Stimulated activated CD4-positive, alpha-beta T cell treated with anti-CD3 and anti-CD28 coated beads, Interleukin-15, amount 100 ng/mL, for 1 hour (primary cell): ENCODE measurements at places on chromosomes 6 and 20.

DNA sequence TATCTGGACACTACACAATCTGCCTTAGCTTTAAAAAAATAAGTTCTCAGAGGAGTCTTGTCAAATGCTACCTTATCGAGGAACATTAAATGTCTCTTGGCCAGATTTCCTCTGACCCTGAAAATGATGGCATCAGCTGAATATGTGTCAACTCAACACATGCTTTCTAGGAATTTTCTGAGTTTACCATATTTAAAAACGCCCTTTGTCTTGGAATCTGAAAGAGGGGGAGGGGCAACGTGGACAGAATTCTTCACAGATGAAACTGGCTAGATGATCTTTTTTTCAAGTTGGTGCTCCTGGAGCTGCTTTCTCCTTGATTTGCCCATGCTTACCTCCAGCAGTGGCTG, 5.1 kb downstream of the SOX4 start:
- no peak for DNase-seq

- DNase-seq = no peak
Measured at GRCh38 chr6:4853349-4853748, 77.1 kb downstream of the CDYL start.

- DNase-seq = no peak
Measured at GRCh38 chr6:83976037-83976755, 57.4 kb upstream of the MRAP2 start.

DNA sequence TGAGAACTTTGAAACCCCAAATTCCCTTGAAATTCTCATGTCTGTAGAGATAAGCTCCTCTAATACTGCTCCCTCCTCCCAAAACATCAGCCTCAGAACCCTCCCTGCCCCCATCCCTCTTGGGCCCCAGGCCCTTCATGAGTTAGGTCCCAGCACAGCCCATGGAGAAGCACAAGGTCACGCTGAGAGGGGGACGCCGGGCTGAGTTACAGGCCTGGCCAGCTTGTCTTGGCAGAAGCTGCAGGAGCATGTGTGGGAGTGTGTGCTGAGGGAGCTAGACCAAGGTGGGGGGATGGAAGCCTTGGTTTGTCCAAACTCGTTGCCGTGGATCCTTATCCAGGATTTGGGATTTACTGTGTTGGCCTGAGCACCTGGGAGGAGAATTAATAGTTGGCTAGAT, 8.5 kb upstream of the PTCRA start:
- no peak for DNase-seq

DNA sequence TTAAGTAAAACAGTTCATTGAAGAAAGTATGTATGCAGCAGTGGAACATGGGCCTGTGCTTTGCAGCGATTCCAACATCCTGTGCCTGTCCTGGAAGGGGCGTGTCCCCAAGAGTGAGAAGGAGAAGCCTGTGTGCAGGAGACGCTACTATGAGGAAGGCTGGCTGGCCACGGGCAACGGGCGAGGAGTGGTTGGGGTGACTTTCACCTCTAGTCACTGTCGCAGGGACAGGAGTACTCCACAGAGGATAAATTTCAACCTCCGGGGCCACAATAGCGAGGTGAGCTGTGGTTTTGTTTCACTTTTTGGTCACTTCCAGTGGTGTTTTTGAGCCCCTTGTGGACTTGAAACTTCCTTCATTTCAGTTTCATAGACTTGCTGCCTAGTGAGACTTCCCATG, 1.7 kb downstream of the TULP4 start:
- no peak for DNase-seq

DNA sequence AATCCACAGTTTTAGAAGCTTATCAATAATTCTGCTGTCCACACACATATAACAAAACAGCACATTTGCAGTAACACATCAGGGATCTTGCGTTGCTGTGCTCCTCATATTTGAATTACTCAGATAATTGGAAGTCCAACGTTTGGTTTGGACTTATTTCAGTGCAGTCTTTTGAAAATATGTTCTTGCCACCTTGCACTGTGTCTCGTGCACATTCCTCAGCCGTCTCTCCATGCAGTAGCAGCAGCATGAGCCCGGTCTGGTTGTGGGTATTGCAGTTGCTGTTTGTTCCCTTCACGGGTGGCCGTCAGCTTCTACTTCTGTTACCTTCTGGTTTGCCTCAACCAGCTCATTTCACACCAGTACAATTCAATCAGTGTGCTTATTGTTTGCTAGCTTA, 215.5 kb downstream of the SLC24A3 start:
- DNase-seq = no peak

DNA sequence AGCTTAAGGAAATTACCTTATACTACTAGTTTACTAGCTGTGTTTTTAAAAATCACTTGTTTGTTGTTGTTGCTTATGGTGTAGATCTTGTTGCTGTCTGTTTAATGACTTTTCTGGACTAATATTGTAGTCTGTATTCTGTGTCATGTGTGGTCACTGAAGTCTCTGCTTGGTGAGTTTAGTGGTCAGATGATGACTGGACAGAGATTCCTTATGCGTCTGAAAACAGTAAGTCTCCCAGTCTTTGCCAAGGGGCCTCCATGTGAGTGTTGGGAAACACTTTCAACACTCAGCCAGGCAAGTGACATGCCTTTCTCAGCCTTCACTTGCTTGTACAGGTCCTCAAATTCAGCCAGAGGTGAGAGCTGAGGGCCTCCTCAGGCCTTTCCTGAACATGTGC, 256.9 kb upstream of the RNF24 start:
- DNase-seq = no peak

- no peak for DNase-seq
Measured at GRCh38 chr6:80005406-80005805, 957 bp downstream of the TTK start.

GRCh38 chr6:112383191-112383590, 36.1 kb downstream of the RFPL4B start:
- DNase-seq = no peak

GRCh38 chr6:166776571-166776970, 149.5 kb upstream of the RPS6KA2 start:
- no peak for DNase-seq

GRCh38 chr6:79225717-79226599, 8.5 kb downstream of the HMGN3 start:
- no peak for DNase-seq

GRCh38 chr6:17923401-17923863, 64.0 kb downstream of the KIF13A start:
- no peak for DNase-seq

GRCh38 chr6:71198908-71199307, 89.7 kb upstream of the OGFRL1 start:
- no peak for DNase-seq

- DNase-seq = no peak
Measured at GRCh38 chr6:57305107-57305506, 12.3 kb upstream of the PRIM2 start.

- DNase-seq = no peak
Measured at GRCh38 chr6:112041535-112041934, 12.4 kb upstream of the CCN6 start.

DNA sequence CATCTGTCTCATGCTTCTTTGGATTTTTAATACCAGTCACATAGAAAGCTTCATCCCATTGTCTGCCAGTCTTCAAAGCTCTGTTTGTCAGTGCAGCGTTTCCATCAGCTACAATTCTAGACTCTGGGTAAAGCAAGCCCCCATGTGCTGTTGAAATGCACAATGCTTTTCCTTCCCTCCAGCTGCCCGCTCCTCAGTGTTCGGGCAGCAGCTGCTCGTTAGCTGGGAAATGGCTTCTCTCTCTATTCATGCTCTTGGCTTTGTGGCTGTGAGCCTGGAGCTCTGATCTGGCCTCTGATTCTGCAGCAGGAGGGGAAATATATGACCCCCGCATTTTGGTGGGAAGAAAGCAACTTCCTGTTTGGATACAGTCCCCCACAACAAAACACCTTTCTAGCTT, 213.0 kb upstream of the CDYL start:
- DNase-seq = no peak

DNA sequence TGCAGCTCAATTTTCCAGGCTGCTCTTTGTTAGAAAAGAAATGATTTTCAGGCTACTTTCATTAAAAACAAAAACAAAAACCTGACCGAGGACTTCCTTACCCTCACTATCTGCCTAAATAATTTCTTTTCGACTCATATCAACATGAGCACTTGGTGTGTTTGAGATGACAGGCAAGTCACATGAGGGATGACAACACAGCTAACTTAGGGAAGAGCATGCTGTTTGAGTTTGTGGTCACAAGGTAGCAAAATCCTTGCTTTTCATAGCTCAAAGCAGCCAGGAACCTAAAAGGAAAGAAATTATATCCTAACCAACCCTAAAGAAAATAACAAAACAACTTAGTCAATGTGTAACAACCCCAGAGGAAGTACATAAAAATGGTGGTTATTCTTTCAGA, 459.5 kb downstream of the KIF16B start:
- DNase-seq = no peak

DNA sequence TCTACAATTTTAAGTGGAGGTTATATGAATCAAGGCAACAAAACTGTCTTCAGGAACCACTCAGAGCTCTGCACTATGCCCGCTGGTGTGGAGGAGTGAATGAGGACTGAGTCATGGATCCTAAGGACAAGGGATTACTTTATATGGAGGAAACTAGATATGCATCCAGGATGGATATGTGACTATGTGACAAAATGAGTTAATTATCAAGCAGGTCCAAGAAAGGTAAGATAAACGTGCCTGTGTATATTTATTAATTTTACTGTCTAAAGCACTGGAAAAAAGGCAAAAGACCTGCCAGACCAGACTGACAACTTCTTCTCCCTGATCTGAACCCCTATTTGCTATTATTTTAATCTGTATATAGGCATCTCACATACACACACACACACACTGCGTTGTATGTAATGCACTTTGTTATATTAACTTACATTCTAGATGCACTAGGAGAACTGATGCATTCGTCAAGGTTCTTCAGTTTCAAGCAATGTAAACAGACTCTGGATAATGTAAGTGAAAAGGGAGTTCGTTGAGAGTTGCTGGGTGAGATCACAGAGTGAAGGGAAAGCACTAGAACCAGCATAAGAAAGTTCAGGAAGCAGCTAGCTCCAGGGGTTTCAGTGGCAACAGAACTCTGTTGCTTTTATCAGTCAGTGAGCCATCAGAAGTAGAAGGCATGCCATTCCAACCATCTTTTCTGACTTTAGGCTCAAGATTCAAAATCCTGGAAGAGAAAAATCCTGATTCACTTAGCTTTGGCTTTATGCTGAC, 26.4 kb upstream of the ADGRG6 start:
- DNase-seq = no peak

DNA sequence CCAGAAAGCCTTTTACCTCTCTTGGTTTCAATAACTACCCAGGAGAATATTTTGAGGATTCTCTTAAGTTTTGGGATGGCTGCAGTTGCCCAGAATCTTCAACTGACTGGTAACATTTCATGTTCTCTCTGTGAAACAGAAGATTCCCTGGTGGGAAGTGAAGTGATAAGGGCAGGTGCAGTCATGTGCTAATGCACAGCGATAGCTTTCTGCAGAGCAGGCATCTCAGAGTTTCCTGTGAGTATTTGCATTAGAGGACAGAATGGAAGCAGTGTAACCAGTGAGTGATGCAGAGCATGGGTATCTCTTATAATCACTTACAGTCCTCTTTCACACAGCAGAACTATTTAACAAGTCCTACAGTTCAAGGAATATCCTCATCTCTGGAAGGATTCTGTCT, 76.1 kb downstream of the HCRTR2 start:
- DNase-seq = no peak

- DNase-seq = no peak
Measured at GRCh38 chr20:49501917-49502316, 19.4 kb upstream of the KCNB1 start.

- DNase-seq = no peak
Measured at GRCh38 chr6:98574984-98575383, 259.4 kb upstream of the POU3F2 start.

GRCh38 chr6:161498359-161498758, 224.5 kb upstream of the AGPAT4 start:
- no peak for DNase-seq

DNA sequence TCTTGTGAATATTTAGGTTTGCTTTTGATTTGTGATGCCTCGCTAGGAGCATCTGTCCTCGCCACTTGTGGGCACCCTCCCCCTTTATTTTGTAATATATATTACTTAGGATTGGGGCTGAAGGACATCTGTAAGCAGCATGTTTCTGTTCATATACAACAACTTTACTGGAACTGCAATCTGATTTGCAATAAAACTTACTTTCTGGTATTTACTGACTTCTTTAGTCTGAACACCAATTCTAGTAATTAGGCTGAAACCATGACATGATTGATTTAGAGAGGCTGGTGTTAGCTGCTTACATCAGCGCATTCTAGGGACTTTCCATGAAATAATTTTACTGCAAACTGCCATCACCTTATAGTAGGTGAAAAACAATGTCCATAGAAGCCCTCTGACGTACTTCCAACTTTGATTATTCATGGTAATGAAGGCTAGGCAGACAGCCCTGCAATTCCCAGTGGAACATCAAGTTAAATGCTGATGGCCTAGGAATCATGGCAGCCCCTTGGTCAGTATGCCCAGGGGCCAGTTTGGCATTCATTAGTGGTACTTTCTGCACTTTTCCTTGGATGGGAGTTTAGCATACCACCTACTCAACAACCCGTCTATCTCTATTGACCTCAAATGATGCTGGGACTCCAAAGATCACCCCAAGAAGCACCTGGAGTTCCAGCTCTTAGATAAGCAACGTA, 132.9 kb upstream of the MCHR2 start:
- no peak for DNase-seq

DNA sequence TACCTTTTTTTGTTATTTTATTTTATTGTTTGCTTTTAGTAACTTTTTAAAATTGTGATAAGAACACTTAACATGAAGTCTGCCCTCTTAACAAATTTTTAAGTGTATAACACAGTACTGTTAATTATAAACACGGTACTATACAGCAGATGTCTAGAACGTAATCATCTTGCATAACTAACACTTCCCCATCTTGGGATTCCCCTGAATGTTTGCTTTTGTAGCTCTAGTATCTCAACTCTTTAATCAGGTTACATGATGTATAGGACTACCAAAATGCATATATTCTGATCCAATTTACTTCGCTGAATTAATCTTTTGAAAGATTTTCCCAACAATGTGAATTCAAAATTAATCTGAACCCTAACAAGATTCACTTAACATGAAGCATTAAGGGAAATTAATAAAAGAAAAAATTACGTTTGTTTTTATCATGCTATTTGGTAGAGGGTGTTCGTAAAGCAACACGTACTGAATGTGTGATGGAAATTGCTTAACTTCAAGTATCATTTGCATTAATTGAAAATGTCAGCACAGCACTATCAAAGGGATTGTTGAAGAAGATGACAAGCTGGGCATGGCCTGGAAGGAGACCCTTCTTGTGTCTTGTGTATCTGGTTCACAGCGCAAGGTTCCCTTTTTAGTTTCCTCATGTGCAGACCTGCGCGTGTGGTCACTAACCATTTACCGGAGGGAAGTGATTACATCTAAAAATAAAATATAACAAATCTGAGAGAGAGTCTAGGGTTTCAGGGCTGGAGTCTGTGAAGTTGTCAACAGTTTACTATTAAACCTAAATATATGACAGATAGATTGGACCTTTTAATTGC, 15.2 kb downstream of the COL19A1 start:
- DNase-seq = no peak

- no peak for DNase-seq
Measured at GRCh38 chr20:8903655-8904605, 165.0 kb upstream of the PLCB4 start.
